Stimulated activated CD4-positive, alpha-beta T cell treated with anti-CD3 and anti-CD28 coated beads, Interleukin-1b, Interleukin-23, amount 100 ng/mL, for 24 hours (primary cell): ENCODE measurements at places on chromosomes 2 and 18.

DNA sequence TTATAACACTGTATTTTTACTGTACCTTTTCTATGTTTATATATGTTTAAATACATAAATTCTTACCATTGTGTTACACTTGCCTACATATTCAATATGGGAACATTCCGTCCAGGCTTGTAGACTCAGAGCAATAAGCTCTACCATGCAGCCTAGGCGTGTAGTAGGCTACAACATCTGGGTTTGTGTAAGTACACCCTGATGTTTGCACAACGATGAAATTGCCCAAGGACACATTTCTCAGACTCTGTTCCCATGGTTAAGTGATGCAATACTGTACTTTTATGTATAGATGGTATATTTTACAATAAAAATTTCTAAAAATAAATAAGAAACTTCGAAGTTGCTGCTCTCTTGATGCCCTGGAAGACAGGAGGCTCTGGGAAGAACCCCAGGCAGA, 38.4 kb downstream of the YPEL5 start:
- no peak for DNase-seq

DNA sequence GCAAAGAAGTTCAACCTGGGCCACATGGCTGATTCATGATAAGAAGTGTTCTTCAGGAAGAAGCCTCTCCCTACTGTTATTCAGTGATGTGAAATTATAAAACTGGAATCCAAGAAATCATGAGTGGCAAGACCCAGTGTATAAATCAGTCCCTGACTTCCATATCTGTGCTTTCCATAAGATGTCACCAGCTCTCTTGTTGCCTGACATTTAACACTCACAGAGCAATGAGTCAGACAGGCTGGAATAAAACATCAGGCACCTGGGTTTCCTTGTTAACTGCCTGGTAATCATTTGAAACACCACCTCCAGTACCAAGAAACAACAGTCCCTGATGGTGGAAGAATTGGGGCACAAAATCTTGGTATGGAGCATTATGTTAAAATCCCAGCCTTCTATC, 76.1 kb downstream of the SCG2 start:
- DNase-seq, result no peak

- no peak for DNase-seq
These were observed 59.8 kb downstream of the DSEL start for GRCh38 chr18:67456711-67457110.

DNA sequence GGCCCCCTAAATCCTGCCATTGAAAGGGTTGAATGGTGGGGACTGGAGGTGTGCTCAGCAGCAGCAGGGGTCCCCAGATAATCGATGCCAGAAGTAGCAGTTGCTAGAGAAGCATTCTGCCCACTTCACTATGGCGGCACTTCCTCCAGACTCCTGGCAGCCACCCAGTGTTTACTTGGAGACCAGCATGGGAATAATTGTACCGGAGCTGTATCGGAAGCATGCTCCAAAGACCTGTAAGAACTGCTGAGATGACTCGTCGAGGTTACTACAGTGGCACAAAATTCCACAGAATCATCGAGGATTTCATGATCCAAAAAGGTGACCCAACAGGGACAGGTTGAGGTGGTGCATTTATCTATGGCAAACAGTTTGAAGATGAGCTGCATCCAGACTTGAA, 11.0 kb upstream of the GAREM2 start:
- DNase-seq, result no peak

DNA sequence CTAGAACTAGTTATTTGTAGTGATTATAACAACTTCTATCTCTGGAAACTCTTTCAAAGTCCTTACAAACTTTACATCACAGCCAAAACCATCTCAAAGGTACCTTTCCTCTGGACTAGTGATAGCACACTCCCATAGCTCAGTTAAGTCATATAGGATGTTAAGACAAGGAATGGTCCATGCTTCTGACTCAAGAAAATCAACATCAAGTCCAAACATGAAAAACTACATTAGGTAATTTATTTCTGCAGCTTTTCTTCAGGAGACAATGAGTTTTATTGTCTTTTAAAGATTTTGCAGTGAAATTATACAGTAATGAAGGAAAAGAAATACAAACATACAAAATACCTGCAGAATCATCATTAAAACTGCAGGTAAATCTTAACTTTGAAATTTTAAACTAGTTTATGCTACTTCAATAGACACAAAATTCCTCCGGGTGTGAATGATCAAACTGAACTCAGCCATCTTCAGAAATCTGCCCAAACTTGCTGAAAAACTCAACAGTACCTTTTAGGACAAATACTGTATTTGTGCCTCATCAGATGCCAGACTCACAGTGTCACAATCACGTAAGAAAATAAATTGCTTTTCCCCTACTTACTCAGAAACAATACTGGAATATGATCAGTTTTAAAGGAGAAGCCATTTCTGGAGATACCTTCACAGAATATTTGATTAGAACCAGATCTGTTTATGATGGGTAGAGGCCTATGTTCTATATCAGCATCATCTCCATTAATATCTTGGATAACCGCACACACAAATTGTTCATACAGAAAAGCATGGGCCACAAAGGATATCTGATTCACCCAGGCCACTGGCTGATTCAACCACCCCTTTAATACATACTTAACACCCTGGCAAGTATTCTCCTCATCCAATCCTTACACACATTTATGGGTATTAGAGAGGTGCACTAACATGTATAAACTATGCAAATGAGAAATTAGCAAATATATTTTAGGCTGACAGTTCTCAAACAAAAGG, 2.6 kb downstream of the TMEM131 start:
- no peak for DNase-seq

GRCh38 chr2:45895241-45895861, 243.9 kb downstream of the PRKCE start:
- DNase-seq, result no peak

DNA sequence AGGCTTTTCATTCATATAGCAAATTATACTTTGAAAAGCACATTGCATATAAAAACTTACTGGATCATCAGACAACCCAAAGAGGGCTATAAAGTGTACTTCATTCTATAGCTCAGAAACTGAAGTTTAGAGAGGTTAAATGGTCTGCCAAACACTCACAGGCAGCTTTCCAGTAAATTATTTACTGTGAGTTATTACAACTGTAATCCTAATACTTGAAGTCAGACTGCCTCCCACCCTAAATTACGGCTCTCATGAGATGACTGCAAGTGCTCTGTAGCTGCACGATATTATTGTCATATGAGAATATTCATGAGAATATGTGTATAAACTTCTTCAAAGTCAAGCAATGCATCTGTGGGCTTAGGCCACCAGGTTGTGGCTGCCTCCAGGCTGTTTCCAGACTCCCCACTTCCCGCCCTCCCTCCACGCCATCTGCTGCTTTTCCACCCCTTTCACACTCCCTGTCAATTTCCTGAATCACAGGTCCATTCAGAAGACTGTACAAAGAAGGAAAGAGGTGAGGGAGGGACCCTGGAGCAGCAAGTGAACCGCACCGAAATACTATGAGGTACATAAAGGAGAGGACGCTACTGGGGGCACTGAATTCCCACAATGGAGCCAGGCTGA, 111.1 kb upstream of the SPOPL start:
- DNase-seq, result no peak

DNA sequence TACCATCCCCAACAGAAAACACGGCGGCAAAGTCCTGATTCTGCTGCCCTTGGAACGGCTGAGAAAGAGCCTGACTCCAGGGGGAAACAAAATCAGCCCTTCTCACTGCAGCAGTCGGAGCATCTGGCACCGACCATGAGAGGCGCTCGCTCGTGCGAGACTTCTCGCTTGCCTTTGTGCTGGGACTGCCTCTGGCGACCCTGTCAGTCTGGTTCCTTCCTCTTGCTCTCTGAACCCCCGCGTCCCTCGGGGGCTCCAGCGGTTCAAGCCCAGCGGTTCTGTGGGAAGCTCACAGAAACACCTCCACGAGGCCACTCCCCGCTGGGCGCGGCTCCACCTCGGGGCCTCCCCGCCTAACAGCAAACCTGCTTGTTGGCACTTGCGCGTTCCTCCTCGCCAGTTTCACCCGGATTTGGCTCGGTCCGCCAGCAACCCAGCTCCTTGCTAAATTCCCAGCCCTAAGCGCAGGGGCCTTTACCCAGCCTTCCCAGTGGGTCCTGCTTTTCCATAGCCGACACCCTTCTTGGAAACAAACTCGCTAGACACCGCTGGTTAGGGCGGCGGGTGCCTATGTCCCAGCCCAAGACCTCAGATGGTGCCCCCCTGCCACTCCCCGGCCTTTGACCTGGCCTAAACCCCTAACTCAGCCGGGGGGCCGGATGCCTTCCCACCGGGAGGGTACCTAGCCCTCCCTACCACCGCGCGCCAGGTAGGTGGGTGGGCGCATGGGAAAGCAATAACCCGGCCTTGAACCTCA, 2.2 kb downstream of the RND3 start:
- no peak for DNase-seq

GRCh38 chr2:135617501-135618015, 86.3 kb downstream of the R3HDM1 start:
- no peak for DNase-seq

- DNase-seq, result no peak
These were observed 665.2 kb upstream of the NRXN1 start for GRCh38 chr2:51697095-51697494.

DNA sequence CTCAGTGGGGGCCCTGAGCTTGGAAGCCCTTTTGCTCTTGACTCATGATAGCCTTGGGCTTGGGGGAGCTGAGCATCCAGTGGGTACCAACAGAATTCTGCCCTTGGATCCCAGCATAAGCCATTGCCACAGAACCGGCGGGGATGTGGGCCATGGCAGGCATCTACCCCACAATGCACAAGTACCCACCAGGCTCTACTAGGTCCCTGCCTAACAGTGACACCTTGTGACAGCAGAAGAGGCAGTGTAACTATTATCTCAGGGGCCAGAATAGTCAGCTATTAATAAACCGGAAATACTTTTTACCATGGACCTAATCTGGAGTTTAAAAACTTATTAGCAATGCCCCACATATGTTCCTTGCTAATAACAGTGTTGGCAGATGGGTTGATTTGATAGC, 397.2 kb downstream of the TMEM182 start:
- no peak for DNase-seq

- no peak for DNase-seq
These were observed 107.6 kb downstream of the DOCK10 start for GRCh38 chr2:224934526-224935188.
